ENCODE measurements at places on chromosomes 3 and 15. TPM values are rescaled to one million over a fixed set of nuclear protein-coding genes. Genes with fewer than 3 reads are reported as not detected.
A peak's percentile ranks its signal among the peaks of the same experiment; 100 is the strongest.

CFAP100 gene
- total RNA-seq: not detected

DNA sequence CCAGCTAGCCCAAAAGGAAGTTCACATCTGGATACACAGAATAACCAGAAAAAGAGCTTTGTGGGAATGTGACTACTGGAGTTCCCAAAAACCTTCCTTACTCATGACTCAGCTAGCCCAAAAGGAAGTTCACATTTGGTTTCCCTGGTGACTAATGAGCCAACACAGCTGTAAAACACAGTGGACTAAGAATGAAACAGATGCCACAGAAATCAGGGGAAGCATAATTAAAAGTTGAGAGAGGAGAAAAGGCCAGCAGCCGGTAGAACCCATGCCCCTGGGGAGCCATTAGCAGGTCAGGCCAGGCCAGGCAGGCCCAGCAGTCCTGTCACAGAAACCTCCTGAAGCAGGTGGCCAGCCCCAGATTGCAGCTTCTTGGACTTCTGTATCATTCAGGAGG is 130.3 kb downstream of the GHSR start:
- no peak for DNase-seq

DNA sequence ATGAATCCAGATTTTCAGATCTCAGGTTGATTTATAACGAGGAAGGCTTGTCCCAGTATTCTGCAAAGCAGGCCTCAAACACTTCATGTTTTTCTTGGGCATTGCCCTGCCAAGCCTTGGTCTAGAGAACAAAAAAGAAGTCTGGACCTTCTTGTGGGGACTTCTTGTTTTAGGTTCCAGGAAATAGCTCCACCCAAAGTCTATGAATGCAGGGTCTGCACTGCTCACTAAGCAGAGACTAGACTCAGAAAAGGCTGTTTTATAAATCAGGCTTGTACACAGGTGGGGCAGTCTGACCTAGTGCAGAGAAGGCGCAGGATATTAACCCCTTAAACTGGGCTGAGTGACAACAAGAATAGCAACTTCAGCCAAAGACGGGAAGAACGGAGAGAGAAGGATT is 44.3 kb downstream of the GLB1 start:
- no peak for DNase-seq

DNA sequence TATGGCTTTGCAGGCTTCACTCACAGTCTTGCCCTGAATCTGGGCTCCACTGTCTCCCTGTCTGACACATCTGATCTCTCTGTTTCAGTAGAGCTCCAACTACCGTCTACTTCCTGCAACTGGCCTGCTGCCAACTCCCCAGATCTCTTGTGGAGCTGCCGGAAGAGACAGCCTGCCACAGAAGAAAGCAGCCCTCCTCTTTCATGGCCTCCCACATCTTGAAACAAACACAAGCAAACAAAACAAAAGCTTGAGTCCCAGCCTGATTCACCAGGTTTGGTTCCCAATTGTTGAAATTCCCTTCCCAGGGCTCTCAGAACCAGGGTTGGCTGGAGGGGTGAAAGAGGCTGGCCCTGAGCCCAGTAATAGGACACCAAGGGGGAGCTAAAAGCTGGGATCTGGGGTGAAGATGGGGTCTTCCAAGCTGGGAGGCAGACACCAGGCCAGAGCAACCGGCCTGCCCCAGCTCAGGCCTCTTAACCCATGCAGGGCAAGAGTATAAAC is 55.3 kb upstream of the CA12 start:
- peak; percentile 92 for DNase-seq

DNA sequence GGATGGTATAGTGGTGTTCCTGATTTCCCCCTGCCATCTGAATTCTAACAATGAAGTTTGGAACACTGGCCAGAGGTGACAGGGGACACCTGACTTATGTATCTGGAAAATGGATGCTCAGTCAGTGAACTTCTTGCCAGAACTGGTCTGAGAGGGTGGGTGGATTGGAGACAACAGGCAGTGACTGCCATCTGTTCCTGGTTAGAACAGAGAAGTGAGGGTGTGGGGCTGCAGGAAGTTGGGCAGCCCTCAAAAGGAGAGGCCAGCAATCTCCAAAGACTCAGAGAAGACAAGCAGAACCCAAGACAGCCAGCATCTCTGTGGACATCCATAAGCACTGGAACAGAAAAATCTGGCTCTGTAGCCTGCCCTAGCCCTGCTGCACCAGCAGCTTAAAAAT is 50.5 kb downstream of the ANP32A start:
- DNase-seq: no peak

Data from hepatocyte (in vitro differentiated cells).